Activated naive CD8-positive, alpha-beta T cell treated with anti-CD3 and anti-CD28 coated beads, Interleukin-2, amount 10 ng/mL, durations not matched to agents 7 days and 5 days (primary cell): ENCODE measurements at places on chromosomes 11 and 22.

DNA sequence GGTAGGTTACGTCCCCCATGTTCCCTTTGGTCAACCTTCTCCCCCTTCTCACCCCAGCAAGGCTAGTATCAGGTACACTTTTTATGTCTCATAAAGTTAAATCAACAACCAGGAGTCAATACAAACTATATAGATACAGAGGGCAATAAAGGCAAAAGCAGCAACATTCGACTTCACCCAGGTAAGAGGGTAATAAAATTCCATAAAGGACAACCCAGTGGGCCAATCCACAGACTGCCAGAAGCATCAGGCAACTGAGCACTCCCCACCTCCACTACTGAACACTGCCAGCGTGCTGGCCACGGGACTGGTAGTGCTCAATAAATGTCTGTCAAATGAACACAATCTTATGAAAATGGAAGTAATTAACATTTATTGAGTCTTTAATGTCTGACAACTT lies 5.1 kb upstream of the MS4A18 start:
- H3K27me3 ChIP-seq, result peaks cover 7% of the 10 kb centered on the region
- no peaks in the 10 kb centered on the region for H3K36me3 ChIP-seq
- no peak for DNase-seq
- H3K4me1 ChIP-seq, result no peaks in the 10 kb centered on the region
- no peak overlapping the region for H3K27ac ChIP-seq

DNA sequence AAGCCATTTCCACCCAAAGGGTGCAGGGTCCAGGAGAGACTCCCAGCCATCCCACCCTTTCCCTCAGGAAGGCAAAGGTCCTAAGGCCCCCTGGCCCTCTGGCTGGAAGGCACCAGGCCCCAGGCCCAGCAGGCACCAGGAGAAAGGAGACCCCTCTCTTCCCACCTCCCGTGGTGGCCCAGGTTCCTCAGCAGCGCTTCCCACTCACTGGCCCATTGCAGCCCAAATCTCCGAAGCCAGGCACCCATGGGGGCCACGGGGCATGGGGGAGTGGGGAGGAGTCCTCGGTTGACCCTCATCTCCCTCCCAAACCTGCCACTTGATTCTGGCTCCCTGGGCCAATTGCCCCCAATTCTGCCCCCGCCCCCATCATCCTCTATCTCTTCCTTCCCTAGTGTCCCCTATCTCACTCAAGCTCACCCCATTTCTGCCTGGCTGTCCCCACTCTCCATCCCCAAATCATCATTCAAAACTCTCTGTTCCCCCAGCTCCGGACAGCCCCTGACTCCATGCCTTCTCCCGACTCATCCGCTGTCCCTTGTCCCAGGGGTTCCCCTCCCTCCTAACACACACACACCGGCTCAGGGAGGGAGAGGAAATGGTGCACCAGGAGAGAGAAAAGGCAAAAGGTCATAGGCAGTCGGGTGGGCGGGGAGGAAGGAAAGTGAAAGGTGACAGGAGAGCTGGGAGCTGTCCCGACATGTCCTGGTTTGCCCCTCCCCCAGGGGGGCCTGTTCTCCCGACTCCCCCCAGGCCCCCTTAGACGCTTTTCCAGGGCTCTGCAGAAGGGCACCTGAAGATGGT lies 1.2 kb downstream of the LIF start:
- no peaks in the 10 kb centered on the region for H3K27me3 ChIP-seq
- peak overlapping the region; percentile 100 for H3K4me3 ChIP-seq
- DNase-seq, result no peak
- peaks cover 62% of the 10 kb centered on the region for H3K4me1 ChIP-seq
- H3K36me3 ChIP-seq, result peaks cover 57% of the 10 kb centered on the region

DNA sequence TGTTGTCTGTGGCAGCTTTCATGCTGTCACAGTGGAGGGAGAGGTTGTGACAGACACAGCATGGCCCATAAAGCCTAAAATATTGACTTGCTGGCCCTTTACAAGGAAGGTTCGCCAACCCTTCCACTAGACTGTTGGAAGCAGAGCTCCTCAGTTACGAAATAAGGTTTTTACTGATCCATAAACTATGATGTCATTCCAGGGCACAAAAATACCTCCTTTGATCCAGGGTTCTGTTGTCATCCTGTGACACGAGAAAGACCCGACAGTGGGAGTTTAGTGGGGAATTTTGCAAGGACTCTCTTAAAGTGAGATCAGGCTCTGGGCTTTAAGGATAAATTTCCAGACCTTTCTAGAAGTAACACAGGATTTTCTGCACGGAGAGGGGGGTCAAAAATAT lies 15.7 kb downstream of the BARX2 start:
- H3K4me3 ChIP-seq, result no peak overlapping the region
- peaks cover 11% of the 10 kb centered on the region for H3K27me3 ChIP-seq
- H3K36me3 ChIP-seq, result no peaks in the 10 kb centered on the region
- no peak overlapping the region for H3K27ac ChIP-seq

DNA sequence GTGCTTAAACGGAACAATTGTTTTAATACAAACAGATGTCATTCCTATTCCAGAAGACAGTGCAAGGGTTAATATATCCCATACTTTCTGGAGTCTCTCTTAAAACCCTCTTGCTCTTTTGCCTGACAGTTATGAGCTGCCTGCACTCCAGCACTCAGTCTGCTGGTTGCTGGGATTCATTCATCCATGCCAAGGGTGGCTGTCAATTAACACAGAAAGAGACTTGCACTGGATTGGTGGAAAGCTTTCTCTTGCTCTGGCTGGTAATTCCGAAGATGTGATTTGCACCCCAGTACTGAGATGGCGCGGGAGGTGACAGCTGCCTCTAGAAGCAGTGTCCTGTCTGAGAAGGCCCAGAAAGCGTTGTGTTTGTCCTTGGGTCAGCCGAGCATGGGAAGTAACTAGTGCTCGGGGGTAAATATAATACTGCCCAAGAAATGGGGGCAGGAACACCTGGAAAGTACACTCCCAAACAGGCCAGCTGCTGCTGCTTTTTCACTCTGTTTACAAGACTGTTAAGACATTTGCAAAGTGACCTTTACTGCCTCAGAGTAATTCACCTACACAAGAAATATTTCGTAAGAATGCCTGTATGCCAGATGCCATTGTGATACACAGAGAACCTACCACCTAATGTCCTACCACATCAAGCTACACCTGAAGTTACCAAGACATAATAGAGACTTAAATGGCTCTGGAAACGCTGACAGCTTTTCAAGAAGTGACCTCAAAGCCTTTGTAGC lies 20.5 kb downstream of the SCUBE2 start:
- no peaks in the 10 kb centered on the region for H3K4me1 ChIP-seq
- no peak overlapping the region for H3K27ac ChIP-seq
- DNase-seq, result no peak
- H3K27me3 ChIP-seq, result peaks cover 23% of the 10 kb centered on the region
- H3K4me3 ChIP-seq, result no peak overlapping the region

DNA sequence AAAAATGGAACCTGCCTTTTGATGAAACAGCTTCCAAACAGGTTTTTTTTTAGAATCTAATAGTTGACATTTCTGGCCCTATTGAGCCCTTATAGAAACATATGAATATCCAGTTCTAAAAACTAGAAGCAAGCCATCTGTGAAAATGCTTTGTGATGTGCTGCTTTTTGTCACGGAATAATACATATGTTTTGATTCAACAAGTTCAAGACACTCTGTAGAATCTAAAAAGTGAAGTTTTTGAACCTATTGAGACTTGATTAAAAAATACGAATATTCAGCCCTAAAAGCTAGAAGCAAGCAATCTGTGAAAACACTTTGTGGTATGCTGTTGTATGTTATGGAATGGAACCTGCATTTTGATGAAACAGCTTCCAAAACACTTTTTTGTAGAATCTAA lies 106.7 kb upstream of the VPREB1 start:
- no peaks in the 10 kb centered on the region for H3K4me1 ChIP-seq
- H3K27ac ChIP-seq, result no peak overlapping the region
- no peak overlapping the region for H3K4me3 ChIP-seq

GRCh38 chr11:65353900-65354264 lies 669 bp upstream of the TIGD3 start:
- H3K27ac ChIP-seq, result no peak overlapping the region
- DNase-seq, result no peak
- peak overlapping the region; percentile 60 for H3K4me3 ChIP-seq
- no peaks in the 10 kb centered on the region for H3K27me3 ChIP-seq
- peaks cover 7% of the 10 kb centered on the region for H3K36me3 ChIP-seq
- H3K4me1 ChIP-seq, result peaks cover 14% of the 10 kb centered on the region

DNA sequence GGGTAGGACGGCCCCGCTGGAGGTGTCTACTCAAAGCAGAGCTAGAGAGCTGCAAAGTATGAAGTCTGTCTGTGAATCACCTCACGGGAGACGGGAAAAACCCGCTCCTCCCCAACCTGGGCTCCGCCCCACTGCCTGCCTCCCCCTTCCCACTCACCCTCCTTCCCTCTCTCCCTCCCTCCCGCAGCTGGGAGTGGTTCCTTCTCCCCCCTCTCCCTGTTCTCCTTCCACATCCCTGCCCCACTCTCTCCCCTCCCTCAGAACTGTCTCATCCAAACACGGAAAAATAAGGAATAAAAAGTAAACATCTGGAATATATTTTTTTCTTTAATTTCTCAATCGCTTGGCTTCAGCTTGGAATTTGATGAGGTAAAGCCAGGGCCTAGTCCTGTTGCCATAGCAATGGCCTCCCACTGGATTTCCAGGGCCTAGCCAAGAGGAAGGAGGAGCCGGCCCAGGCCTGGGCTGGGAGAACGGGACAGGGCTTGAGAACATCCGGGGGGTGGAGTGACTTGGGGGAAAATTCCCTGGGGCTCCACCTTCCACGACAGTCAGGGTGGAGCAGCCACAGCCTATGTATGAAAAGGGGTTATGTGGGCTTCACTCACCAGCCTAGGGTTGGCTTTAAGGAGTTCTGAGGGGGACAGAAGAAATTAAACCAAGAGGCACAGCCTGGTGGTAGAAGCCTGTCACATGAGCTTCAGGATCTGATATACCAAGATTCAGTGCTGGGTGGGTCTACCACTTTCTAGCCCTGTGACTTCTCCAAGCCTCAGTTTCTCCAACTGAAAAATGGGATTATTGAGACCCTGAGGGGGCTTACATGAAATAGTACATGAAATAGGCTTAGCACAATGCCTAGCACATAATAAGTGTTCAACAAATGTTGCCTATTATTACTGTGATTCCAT lies 2.2 kb downstream of the TNKS1BP1 start:
- H3K4me3 ChIP-seq, result peak overlapping the region; percentile 82
- DNase-seq, result no peak
- H3K36me3 ChIP-seq, result peaks cover 28% of the 10 kb centered on the region
- H3K27me3 ChIP-seq, result no peaks in the 10 kb centered on the region

DNA sequence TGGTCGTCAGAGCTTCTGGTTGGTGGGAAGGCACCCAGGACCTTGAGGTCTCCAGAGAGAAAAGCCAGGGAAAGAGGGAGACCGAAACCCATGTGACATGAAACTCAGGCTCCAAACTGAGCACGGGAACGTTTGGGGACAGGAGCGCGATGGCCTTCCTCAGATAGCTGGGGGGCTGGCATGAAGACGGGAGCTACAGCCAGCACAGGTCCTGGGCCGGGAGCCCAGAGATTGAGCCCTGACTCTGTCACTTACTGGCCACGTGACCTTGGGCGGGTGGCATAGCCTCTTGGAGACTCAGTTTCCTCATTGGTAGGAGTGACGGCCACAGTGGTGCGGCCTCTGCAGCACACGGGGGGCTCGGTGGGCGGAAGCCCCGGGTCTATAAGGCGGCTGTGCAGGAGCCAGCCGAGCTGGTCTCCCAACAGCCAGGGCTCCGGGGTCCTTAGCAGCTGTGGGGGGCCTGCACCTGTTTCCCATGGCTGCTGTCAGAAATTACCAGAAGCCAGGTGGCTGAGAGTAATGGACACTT lies 36.4 kb upstream of the PPP6R3 start:
- no peaks in the 10 kb centered on the region for H3K27me3 ChIP-seq
- peaks cover 2% of the 10 kb centered on the region for H3K4me1 ChIP-seq
- H3K4me3 ChIP-seq, result no peak overlapping the region
- peaks cover 27% of the 10 kb centered on the region for H3K36me3 ChIP-seq
- no peak for DNase-seq

- peaks cover 20% of the 10 kb centered on the region for H3K4me1 ChIP-seq
- H3K27ac ChIP-seq, result peak overlapping the region; percentile 94
- no peak for DNase-seq
- peaks cover 15% of the 10 kb centered on the region for H3K36me3 ChIP-seq
Measured at GRCh38 chr11:65616575-65617001, 1.0 kb downstream of the PCNX3 start.

- H3K4me3 ChIP-seq, result no peak overlapping the region
- H3K36me3 ChIP-seq, result peaks cover 24% of the 10 kb centered on the region
- H3K27me3 ChIP-seq, result no peaks in the 10 kb centered on the region
- DNase-seq, result peak; percentile 28
Measured at GRCh38 chr22:44191036-44191454, 10.3 kb downstream of the PARVG start.

DNA sequence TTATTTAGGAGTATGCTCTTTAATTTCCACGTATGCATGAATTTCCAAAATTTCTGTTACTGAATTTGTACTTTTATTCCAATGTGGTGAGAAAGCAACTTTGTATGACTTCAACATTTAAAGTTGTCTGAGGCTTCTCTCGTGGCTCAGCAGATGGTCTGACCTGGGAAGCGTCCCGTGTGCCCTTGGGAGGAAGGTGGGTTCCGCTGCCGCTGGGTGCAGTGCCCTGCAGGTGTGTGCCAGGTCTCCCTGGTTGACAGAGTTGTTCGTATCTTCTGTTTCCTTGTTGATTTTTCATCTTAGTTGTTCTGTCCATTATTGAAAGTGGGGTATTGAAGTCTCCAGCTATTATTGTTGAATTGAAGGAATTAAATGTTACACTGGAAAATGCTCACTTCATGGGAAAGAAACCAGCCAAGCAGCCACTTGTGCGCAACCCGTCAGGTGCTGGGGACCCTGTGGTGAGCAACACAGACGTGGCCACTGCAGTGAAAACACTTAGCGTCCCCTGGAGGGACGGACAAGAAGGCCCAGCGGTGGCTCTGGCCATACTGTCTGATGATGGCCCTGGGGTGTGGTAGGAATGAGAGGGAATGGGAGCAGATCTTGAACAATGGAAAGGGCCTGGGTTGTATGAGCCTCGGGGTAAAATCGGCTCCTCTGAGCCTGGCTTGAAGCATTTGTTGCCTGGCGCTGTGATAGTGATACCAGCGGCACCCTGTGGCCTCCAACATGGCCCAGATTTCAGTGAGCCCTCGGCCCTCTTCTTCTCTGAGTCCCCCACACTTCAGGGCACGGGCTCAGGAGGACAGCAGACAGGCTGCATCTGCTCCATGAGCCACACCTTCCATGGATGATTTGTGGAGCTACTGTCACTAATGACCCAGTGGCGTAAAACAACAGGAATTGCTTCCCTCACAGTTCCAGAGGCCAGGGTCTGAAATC lies 31.5 kb upstream of the KRTAP5-7 start:
- peaks cover 39% of the 10 kb centered on the region for H3K36me3 ChIP-seq
- no peak overlapping the region for H3K4me3 ChIP-seq
- no peaks in the 10 kb centered on the region for H3K27me3 ChIP-seq
- no peak for DNase-seq

GRCh38 chr11:76695133-76695532 lies 24.6 kb upstream of the LRRC32 start:
- no peak overlapping the region for H3K4me3 ChIP-seq
- no peak for DNase-seq
- no peaks in the 10 kb centered on the region for H3K36me3 ChIP-seq

DNA sequence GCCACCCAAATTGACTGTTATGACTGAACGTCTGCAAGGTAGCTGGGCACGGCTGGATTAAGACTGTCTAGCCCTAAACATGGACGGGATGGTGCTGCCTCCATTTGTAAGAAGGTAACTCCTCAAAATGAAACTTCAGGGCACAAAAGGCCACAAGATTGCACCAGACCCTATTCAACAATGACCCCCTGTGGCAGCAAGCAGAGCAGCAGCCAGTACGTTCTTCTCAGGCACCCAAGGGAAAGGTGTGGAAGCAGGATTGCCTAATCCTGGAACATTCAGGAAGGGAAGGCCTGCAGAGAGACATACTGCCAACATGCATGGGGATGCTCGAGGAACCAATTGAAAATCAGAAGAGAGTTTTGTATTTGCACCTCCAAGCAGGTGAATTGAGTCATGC lies 4.5 kb upstream of the TBX10 start:
- peaks cover 32% of the 10 kb centered on the region for H3K4me1 ChIP-seq
- H3K4me3 ChIP-seq, result no peak overlapping the region
